Activated CD8-positive, alpha-beta memory T cell treated with anti-CD3 and anti-CD28 coated beads, Interleukin-2, amount 10 ng/mL, durations not matched to agents 7 days and 5 days (primary cell): ENCODE measurements at places on chromosomes 7 and 10.

DNA sequence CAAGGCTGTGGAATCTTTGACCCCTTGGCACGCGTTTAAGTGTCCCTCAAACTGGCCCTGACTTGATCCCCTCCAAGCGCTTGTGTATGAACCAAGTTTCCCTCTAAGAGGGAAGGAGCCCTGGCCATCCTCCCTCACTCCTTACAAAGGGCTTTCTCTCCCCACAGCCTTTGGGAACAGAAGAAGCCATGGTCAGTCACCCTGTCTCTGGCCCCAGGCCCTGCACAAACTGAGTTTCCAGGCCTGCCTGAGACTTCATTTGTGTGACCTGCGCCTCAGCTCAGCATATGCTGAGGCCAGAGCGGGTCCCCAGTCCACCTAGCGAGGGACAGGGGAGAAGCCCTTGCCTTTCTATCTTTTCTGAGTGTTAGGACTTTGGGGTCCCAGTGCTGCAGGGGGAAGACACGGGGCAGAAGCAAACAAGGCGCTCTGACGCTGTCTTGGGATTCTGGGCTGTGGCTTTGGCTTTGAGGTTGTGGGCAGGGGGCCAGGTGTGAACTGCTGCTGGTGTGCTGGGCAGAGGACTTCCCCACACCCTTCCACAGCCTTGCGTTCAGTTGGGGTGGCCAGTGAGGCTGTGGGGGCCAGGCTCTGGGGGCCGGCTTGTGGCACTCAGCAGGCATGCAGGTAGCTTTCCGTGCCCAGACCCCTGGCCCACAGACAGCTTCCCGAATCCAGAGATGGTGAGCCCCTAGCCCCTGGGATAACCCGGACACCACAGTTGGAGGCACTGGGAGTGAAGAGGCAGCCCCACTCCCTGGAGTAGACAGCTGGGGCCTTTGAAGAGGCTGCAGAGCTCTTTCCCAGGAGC lies 1.5 kb downstream of the RET start:
- DNase-seq: no peak

DNA sequence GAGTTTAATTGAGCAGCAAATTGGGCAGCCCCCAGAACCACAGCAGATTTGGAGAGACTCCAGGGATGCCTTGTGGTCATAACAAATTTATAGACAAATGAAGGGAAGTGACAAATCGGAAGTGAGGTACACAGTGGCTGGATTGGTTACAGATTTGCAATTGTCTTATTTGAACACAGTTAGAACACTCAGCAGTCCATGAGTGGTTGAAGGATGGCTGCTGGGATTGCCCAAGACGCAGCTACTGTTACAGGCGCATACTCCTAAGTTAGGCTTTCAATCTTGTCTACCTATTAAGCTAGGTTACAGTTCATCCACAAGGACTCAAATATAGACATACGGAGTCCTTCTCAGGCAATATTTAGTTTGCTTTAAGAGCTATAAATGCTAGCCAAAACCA lies 7.4 kb downstream of the ACADSB start:
- DNase-seq: no peak

- DNase-seq: no peak
Measured at GRCh38 chr7:150940431-150941102, 37.6 kb downstream of the KCNH2 start.

- DNase-seq: no peak
Measured at GRCh38 chr7:110417611-110418010, 673.3 kb upstream of the LRRN3 start.

- no peak for DNase-seq
Measured at GRCh38 chr7:143967398-143967797, 12.8 kb downstream of the OR2F1 start.

- DNase-seq: no peak
Measured at GRCh38 chr7:22545529-22545928, 45.5 kb upstream of the STEAP1B start.
